ENCODE measurements at places on chromosomes 12 and 14.

GRCh38 chr14:87797001-87797400, 196.0 kb downstream of the GALC start:
- no peak for DNase-seq

GRCh38 chr12:8822298-8822697, at the start of gene A2ML1:
TSS of gene A2ML1 (plus strand) at chr12:8822621. CDS start at chr12:8822652, 31 bp downstream.
- no peak for DNase-seq

DNA sequence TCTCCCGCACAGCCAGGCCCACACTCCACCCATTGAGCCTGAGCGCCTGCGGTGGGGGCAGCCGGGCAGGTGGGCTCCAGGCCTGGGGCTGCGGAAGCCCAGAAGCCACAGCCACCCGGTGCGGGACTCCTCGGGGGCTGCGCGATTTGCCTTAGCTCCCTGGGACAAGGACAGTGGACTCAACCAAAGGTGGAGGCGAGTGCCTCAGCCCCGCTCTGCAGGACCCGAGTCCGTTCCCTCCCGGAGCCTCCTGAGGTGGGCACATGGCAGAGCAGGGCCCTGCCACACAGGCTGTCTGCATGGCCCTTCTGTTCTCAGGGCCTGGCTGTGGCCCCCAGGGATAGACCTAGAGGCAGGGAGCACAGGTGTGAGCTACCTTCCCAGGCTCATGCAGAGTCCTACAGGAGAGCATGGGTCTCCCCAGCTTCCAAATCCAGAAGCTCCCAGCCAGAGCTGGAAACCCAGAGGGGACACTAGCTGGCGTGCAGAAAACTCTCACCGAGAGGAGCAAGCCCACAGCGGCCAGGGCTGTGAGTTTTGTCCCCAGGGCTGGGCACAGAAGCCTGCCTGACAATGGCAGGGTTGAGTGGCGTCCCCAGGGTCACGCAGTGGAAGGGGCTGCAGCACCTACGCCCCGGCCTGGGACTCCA, 22.2 kb upstream of the LRTM2 start:
- no peak for DNase-seq

GRCh38 chr12:76627346-76628135, 68.0 kb upstream of the OSBPL8 start:
- no peak for DNase-seq

DNA sequence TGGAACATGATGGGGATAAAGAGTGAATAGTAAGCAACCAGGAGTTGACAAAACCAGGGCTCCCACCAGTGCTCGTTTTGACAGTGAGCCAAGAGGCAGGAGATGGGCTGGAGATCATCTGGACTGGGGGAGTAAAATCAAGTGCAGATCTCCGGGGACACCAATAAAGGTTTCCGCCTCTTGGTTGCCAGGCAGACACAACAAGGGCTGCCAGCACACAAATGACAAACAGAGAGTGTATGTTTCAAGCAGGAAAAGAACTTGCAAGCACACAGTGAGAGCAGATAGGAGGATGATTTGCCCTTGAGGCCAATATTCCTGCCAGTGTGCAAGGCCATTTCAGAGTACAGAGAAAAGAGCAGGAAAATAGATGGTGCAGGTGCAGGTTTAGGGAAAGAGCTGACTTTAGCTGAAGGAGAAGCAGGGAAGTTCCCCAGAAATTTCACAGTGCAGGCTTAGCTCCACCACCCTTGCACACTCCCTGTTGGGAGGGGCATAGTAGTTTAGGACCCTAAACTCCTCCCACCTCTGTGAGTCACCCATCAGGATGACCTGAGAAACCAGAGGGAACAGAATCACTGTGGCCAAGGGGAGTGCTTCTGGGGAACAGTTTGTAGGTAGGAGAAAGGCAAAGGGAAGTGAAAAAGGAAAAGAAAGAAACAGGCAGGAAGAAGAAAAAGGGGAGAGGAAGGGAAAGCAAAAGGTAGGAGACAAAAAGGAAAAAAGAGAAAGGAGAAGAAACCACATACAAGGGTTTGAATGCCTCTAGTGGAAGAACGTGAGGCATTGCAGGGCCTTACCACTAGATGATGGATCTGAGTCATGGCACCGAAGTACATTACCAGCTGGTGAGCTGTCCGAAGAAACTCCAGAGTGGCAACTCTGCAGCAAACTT, 404.4 kb downstream of the SLC6A15 start:
- no peak for DNase-seq

GRCh38 chr14:95655461-95655860, 30.8 kb upstream of the TCL1B start:
- DNase-seq, result no peak

GRCh38 chr12:88893801-88894200, 313.5 kb upstream of the KITLG start:
- no peak for DNase-seq

GRCh38 chr14:68557648-68558047, 235.2 kb downstream of the ZFP36L1 start:
- DNase-seq, result no peak

DNA sequence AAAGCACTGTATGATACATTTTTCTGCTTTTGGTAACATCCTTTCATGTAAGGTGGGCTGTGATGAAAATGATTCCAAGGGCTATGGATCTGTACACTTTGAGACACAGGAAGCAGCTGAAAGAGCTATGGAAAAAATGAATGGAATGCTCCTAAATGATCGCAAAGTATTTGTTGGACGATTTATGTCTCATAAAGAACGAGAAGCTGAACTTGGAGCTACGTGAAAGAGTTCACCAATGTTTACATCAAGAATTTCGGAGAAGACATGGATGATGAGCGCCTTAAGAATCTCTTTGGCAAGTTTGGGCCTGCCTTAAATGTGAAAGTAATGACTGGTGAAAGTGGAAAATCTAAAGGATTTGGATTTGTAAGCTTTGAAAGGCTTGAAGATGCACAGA, 22.1 kb upstream of the SRGAP1 start:
- DNase-seq, result no peak

DNA sequence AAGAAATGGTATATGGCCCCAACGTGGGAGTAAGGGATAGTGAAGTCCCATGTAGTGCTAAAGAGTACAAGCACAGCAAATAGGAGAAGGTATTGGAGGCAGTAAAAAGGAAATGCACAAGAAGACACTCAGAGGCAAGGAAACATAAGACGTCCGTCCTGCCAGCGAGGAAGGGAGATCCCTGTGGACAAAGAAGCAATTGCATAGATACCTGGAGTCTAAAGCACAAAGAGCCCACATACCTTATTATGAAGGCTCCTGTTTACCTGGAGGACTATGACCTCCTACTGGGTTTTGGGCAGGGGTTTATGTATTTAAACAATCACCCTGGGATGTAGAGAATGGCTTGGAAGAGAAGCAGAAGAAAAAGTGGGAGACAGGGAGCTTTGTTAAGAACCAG, 341.2 kb upstream of the DCN start:
- DNase-seq, result no peak

DNA sequence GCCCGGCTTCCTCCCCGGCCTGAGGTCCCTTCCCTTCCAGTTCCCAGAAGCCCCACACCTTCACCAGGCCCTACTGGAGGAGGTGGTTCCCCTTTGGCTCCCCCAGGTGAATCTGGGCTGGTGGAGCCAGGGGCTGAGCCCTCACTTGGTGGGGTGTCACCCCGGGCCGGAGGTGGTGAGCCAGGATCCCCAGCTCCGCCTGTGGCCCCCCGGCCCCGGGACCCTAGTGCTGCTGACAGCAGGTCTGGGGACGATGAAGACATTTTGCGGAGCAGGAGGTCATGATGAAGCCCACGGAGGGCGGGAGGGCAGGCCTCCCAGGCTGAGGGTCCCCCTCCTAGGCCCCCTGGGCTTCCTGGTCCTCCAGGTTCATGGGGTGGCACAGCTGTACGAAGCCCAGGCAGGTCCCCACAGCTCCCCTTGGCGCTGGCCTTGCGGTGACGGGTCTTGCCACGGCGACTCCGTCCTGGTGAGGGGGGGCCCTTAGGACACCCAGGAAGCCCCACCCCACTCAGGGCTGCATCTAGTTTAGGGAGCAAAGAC, 16.6 kb downstream of the MAP3K12 start:
- DNase-seq, result no peak

DNA sequence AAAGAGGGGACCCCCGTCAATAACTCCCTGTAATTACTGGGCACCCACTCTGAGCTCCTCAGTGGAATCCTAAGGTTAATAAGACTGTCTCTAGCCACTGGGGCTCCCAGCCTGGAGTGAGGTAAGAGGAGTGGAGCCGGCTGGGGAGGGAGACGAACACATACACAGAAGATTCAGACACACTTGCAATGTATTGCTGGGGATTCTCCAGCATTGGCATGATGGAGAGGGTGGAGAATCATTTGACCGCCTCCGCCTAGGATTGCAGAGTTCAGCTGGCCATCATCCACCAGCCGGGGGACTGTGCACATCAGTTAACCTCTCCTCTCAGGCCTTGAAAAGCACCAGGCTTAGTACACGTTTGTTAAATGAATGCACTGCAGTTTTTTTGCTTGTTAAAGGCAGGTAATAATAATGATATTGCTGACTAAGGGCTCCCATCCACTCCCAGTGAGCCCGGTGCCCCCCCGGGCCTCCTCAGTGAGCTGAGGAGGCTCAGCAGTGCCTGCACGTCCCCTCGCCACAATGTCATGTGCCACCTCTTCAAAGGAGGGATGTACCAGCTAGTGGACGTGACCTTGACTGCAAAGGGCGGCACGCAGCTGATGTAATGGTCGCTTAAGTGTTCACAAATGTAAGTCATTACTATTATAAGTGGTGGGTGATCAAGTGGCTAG, 20.3 kb upstream of the FAIM2 start:
- no peak for DNase-seq

DNA sequence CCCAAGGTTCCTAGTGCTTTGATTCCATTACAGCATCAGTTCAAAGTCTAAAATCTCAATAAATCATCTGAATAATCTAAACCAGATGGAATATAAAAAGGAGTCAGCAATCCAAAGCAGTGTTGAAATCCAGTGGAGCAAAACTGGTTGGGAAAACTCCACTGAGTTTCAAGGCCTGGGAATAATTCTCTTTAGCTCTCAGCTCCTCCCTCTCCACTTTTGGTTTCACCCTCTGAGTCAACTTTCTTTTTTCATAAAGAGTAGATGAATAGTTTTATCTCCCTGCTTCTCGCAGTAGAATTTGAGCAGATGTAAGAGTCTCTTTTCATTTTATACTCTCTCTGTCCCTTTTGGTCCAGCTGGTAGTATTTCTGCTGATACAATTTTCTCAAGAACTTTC, 338.6 kb downstream of the APAF1 start:
- DNase-seq, result no peak

DNA sequence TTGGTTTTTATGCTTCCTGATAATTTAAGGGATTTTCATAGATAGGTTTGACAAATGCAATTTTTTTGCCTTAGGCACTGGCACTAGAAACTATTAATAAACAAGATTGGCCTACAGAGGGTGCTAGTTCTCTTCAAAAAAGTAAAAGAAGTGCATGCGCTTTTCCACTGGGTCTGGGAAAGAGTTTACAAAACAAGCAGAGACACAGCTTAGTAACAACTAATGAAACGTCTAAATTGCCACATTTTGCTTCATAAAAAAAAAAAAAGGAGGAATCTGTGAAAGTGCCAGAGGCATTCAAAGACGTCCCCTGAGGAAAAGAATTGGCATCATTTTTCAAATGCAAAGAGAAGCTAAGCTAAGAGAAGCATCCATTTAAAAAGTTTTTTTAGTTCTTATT, 58.3 kb upstream of the EEA1 start:
- no peak for DNase-seq

GRCh38 chr12:42070036-42070435, 74.6 kb downstream of the GXYLT1 start:
- DNase-seq, result no peak

GRCh38 chr12:2384029-2384386, 331.2 kb downstream of the CACNA1C start:
- DNase-seq, result no peak

DNA sequence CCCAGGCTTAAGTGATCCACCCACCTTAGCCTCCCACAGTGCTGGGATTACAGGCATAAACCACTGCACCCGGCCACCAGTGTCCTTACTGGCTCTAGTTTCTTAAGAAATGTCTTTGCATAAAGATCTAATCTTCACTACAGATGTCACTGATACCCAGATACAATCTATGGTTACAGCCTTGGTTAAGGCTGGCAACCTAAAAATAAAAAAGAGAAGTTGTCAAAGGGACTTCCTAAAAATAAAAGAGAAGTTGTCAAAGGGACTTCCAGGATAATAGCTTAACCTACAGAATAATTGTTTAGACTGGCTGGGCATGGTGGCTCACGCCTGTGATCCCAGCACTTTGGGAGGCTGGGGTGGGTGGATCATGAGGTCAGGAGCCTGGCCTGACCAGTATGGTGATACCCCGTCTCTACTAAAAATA, 27.6 kb downstream of the ETFBKMT start:
- DNase-seq, result no peak

GRCh38 chr12:132444957-132445883, 44.7 kb upstream of the FBRSL1 start:
- peak; percentile 90 for DNase-seq

DNA sequence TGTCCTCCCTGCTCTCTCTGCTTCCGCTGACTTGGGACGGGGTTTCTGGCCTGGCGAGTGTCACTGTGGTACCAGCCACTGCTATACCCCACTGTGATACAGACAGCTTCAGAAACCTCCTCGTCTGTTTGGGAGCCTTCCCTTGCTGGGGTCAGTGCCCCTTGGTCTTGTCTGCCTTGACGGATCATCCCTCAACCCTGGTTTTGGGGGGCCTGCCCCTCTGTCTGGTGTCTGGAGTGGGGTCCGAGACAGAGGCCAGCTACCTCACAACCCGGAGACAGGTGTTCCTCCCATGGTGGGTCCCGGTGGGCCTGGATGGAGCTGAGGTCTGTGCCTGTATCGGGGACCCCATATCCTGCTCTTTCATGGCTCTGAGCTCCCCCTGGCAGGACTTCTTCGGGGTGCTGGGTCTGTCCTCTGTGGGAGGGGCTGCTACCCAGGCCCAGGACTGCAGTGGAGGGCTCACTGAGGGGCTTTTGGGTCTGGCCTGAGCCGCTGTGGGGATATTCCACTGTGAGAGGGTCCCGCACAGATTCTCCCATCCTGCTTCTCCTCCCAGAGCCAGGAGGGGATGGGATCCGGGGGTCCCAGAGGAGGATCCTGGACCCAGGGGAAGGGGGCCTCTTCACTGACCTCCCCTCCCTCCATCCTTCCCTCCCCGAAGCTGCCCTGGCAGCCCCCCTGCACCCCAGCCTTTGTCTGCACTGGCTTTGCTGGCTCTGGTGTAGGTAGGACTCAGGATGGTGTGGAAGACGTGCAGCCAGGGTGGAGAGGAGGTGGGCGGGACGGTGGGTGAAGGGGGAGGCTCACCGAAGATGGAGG, 365.5 kb downstream of the TMEM121 start:
- no peak for DNase-seq
